ENCODE measurements at places on chromosomes 13 and 19.

DNA sequence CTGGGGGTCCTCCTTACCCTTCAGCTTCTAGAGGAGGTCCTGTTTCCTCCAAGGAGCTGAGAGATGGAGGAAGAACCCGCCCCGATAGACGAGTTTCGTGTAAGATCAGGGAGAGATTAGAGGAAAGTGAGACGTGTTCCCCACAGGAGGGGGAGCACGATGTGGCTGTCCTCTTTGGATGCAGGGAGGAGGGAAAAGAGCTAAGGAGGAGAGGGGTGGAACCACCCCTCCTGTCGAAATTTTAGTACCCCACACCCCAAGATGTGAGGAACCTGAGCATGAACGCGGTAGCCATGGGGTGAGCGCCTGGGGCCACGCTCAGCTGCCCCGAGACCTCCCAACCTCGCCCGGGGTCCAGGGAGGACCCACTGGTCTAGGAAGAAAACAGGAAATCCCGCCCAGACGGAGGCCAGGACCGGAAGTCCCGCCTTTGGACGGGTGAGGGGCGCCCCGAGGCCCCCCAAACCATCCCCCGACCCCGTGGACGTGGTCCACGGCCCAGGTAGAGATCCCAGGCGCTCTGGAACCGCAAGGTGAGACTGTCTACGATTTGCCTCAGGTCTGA, 1.2 kb downstream of the AKT1S1 start:
- DNase-seq = peak; percentile 75

GRCh38 chr13:106537521-106537920, 2.1 kb upstream of the EFNB2 start:
- DNase-seq = no peak

GRCh38 chr13:99269627-99270241, 11.6 kb upstream of the GPR18 start:
- DNase-seq = no peak

DNA sequence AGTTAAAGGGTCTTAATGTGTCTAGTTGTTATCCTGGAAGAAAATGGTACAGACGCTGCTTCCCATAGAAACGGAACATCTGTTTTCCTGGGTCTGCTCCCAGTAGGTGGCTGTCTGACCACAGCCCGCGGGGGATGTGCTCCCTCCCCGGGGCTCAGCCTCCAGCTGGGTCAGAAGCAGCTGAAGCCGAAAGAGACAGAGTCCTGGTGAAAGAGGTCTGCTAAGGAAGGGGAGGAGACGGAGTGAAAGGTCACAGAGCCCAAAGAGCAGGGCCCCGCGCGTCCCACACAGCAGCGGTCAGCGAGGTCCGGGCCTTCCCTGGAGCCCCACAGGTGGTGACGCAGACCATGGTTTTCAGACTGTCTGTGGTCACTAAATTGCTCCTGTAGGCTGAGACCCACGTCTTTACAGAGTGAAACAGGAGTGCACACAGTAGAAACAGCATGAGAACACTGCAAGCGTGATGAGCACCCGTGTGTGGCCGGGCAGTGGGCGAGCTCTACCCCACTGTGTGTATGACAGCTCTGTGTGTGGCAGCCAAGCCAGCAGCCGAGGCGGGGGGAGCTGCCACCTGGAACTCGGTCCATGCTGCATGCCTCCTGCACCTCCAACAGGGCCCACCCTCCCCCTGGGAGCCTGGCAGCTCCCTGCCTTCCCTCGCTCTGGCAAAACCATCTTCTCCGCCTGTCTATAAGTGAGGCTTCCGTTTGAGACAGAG, 52.0 kb upstream of the C13orf46 start:
- no peak for DNase-seq

DNA sequence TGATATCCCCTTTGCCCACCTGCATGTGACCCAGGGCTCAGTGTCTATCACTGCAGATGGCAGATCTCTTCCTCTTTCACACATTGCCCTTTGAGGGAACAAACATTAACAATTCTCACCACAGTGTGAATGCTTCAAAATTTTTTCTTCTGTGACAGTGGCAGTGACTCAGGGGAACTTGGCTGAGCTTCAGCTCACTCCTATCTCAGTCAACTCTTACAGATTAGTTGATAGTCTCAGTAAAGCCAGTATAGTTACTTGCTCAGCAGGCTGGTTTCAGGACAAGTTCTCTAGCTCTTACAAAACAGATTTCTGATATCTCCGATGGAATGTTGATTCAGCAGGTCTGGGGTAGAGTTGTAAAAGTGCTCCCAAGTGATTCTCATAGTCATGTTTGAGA, 166.9 kb downstream of the DLEU7 start:
- peak; percentile 45 for DNase-seq

- no peak for DNase-seq
Measured at GRCh38 chr13:39888865-39889810, 233.7 kb downstream of the COG6 start.

- DNase-seq = peak; percentile 37
Measured at GRCh38 chr13:77492982-77493381, 42.5 kb upstream of the SCEL start.

DNA sequence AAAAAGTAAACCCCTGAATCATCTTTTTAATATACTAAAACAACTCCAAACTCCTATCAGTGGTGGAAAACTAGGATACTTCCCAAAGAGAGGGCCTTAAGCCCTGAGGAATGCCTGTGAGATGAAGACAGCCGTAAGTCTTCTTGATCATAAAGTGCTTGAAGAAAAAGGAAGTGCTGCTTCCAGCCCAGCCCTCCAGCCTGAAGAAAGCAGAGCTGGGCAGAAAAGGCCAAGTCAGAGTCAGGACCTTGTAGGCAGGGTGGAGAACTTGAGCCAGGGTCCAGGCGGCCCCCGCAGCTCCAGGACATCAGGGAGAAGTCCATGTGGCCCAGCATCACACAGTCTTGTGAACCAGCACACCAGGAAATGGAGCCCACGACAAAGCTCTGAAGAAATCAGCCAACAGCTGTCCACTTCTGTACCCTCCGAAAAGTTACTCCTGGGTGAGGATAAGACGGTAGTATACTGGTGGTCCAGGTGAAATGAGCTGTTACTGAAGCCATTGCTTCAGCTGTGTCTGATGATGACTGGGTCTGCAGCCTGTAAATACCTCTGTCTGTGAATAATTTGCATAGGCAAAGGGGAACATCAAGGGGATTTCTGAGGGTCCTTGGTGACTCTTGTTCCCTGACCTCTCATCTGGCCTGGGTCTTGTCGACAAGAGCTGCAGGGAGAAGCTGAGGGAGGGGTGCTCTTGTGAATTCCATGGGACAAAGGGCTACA, 18.7 kb upstream of the CRYL1 start:
- DNase-seq = no peak

DNA sequence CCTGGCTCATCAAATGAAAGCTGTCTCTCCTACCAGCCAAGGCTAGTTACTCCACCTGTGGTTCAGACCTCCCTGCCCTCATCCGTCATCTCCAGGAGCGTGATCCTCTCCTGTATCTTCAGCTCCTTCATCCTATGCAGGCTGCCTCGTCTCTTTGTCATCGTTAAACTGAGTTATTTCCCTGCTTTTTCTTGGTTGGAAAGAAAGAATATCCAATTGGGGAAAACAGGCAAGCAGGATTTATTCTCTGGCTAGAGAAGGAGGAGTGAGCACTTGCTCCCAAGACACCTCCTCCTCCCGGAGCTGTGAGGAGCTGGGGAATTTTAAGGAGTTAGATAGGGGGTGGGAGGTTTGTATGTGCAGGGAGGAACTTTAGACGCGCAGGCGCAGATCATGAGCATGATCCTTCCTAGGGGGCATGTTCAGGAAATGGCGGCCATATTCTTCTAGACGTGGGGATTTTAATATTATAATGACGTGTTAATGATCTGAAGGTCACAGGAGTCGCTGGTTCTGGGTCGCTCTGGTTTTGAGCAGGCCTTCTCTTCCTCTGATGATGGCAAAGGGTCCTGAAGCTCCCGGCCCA, 156.4 kb upstream of the KL start:
- DNase-seq = no peak

- peak; percentile 87 for DNase-seq
Measured at GRCh38 chr19:1069009-1069779, 2.2 kb downstream of the ARHGAP45 start.

DNA sequence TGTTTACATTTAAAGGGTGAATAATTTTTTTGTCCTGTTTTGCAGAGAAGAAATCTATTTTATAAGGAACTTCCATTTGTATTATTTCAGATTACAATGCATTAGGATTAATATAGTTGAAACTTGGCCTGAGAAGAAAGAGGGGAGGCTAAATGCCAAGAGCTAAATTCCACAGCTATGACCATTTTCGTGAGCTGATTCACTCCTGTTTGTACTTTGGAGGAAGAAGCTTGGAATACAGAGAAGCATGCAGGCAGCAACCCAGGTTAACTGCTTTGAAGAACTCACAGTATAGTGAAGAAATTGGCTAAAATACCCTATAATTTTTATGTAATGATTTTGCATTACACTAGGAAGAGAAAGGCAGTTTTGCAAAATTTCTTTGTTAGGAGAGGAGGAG, 309.4 kb upstream of the KLF12 start:
- DNase-seq = no peak

GRCh38 chr13:61358599-61358998, 57.0 kb downstream of the PCDH20 start:
- DNase-seq = no peak

DNA sequence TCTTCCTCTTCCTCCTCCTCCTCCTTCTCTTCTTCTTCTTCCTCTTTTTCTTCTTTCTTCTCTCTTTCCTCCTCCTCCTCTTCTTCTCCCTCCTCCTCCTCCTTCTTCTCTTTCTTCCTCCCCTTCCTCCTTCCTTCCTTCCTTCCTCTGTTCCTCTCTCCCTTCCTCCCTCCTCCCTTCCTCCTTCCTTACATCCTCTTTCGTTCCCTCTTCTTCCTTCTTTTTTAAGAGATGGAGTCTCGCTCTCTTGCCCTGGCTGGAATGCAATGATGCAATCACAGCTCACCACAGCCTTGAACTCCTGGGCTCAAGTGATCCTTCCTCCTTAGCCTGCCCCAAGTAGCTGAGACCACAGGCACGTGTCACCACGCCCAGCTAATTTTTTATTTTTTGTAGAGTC, 13.2 kb downstream of the EHD2 start:
- no peak for DNase-seq

DNA sequence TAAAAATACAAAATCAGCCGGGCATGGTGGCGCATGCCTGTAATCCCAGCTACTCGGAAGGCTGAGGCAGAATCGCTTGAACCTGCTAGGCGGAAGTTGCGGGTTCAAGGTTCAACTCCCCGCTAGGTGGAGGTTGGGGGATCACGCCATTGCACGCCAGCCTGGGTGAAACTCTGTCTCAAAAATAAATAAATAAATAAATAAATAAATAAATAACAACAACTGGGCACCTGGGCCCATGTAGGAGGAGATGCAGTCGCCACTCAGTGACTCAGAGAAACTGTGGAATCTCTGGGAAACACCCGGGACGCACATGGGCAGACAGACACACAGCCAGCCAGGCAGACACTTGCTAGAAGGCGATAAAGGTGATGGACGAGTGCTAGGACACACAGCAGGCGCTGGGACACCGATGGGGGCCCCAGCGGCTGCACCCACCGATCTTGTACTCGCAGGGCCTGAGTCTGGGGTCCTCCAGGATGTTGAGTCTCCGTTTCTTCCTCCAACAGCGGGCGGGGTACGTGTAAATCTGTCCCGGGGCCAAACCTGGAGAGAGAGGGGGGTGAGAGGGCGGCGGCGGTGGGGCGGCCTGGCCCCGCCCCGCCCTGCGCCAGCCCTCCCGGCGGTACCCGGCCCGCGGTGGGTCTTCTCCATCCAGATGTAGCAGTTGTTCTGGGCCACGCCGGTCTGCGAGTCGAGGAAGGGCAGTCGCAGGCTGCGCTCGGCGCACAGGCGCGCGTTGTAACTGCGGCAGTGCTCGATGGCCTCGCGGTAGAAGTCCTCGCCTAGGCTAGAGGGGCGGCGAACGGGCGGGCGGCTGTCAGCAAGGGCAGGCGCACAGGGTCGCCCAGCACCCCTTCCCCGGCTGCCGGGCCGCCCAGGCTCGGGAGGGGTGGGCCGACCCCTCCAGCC, 1.8 kb downstream of the DPF1 start:
- no peak for DNase-seq

- no peak for DNase-seq
Measured at GRCh38 chr19:33818411-33818810, 21.7 kb downstream of the KCTD15 start.

DNA sequence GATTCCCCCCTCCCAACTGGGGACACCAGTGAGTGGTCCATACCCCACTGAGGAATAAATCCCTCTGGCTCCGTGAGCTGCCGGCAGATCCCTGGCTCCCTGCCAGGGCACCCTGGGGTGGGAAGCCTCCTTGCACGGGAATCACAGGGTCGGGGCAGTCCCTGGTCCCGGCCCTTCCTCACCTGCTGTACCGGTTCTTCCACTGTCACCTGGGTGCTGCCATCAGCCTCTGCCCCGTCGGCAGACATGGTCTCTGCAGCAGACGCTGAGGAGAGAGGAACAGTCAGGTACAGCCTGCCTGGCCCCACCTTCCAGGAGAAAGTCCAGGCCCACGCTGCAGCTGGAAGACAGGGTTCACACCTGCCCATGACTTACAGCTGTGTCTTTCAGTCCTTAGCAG, 6.3 kb downstream of the PLIN3 start:
- no peak for DNase-seq

GRCh38 chr19:39942366-39942730, 7.9 kb upstream of the FCGBP start:
- DNase-seq = no peak

- no peak for DNase-seq
Measured at GRCh38 chr13:112818698-112819045, 128.8 kb downstream of the ATP11A start.

GRCh38 chr19:46616631-46617322, 8.1 kb downstream of the PTGIR start:
- peak; percentile 55 for DNase-seq

GRCh38 chr13:85142351-85142927, 656.8 kb downstream of the SLITRK6 start:
- DNase-seq = no peak

- DNase-seq = no peak
Measured at GRCh38 chr13:27018344-27018861, 153.2 kb downstream of the USP12 start.

DNA sequence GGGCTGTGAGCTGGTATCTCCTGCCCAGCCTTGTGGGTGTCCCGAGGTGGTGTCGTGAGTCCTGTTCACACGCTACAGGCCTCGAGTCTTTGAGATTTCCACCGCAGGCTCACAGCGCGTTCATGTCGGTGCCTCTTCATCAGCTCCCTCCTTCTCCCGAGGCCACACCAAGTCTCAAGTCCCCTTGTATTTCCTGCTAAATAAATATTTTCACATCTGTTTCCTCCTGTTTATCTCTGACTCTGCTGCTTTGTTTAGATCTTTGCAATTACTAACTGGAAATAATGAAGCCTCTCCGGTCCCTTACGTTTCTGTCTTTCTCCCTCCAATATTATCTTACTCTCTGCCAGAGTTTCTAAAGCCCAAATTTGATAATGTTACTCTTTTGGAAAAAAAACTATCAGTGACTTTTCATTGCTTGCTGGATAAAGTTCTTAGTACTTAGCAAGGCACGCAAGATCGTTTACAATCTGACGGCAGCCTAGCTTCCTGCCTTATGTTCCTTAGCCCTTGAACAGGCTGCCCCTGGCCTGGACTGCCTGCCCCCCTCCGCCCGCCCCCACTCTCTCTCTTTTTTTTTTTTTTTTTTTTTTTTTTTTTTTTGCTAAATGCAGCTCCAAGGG, 130.5 kb upstream of the RNF113B start:
- no peak for DNase-seq

GRCh38 chr13:107886118-107886517, 329.2 kb downstream of the LIG4 start:
- DNase-seq = no peak

All from natural killer cell (primary cell).